ENCODE measurements at places on chromosomes 12 and 14. TPM values are rescaled to one million over a fixed set of nuclear protein-coding genes. Genes with fewer than 3 reads are reported as not detected.

- no peak for DNase-seq
Measured at GRCh38 chr14:36012621-36013020, 163.9 kb downstream of the PTCSC3 start.

GRCh38 chr14:29687866-29688265 lies 239.8 kb downstream of the PRKD1 start:
- no peak for DNase-seq

DNA sequence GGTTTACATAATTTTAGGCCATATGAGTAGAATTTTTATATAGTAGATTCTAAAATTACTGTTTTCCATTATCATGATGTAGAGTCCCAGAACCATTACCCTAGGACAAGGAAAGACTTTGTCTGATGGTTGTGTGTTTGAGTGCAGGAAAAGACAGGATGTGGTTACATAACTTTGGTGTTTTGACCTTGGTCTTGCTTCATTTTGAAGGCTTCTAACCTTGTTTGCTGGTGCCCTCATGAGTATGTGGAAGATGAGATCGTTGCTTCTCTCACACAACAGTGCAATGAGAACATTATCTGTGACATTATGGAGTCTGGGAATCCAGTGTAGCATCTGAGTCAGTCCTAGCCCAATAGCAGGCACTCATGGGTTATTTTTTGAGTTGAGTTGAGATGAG lies 106.2 kb downstream of the IGF1 start:
- no peak for DNase-seq

DNA sequence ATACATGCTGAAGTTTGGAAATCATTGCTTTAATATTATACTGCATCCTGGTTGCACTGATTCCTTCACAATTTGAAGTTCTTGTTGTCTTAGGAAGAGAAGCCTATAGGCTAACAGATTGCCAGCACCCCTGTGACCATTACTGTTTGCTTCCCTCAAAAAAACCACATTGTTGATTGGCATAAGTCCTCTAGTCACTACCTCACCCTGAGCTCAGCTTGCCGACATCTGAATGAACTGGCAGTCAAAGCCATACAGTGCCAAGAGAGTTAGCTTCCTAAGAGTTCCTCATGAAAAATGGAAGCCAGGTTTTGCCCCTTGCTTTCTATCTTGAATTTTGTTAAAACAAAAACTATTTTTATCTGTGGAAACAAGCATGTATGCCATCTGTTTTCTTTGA lies 276.1 kb downstream of the SYT1 start:
- DNase-seq = no peak

DNA sequence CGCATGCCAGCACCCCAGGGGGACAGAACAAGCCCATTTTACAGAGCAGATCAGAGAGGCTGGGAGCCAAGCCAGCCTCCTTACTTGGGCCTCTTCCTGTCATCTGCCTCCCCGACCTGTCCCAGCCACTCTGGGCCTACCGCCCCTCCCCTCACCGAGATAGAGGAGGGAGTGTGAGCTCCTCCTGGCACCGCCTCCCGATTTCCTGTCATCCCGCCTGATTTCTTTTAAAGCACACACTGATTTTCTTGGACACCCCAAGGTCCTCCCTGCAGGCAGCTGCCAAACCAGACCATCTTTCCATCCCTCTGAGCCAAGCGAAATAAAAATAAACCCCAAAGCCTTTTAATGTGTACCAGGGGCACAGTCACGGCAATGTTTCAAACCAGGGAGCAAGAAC lies 108.4 kb downstream of the RFLNA start:
- no peak for DNase-seq

GRCh38 chr12:10354071-10354470 lies 35.8 kb downstream of the KLRK1 start:
- no peak for DNase-seq

- DNase-seq = no peak
Measured at GRCh38 chr12:104303538-104304151, at the start of gene EID3. Gene EID3 (plus strand): TSS chr12:104303739. CDS start chr12:104303935, 196 bp downstream.

GRCh38 chr14:94625353-94625635 lies 13.1 kb downstream of the SERPINA3 start:
- no peak for DNase-seq

- DNase-seq = no peak
Measured at GRCh38 chr14:20190596-20190995, at the start of gene OR11G2. Gene OR11G2 (plus strand): TSS chr14:20190896. CDS start chr14:20197438, 6,542 bp downstream.

- no peak for DNase-seq
Measured at GRCh38 chr12:120367924-120368788, 808 bp downstream of the MSI1 start.

GRCh38 chr12:75751769-75752471 lies 240.5 kb upstream of the KRR1 start:
- no peak for DNase-seq

- DNase-seq = no peak
Measured at GRCh38 chr12:110367181-110367864, 36.2 kb downstream of the ANAPC7 start.

GRCh38 chr12:99146185-99146584 lies 501.1 kb downstream of the APAF1 start:
- DNase-seq = no peak

LRFN5 gene
- total RNA-seq = 1.4 TPM

NRXN3 gene
- 0.92 TPM for total RNA-seq

CD63 gene
- 1,119 TPM for total RNA-seq

RTL1 gene
- not detected for total RNA-seq

ENDOU gene
- total RNA-seq = not detected

Measured in glomerular endothelial cell (primary cell).